Activated T-helper 17 cell treated with anti-CD3 and anti-CD28 coated beads, Interleukin-2, amount 50 U/mL, for 72 hours (primary cell): ENCODE measurements at places on chromosomes 5 and 9. TPM values are rescaled to one million over a fixed set of nuclear protein-coding genes. Genes with fewer than 3 reads are reported as not detected.

Gene ADCY2
- not detected for total RNA-seq

Gene STC2
- total RNA-seq = 4.3 TPM

Gene ANAPC2
- total RNA-seq = 50.6 TPM

Gene HOMER1
- 6.0 TPM for total RNA-seq

Gene RAPGEF6
- 57.6 TPM for total RNA-seq

Gene WNT8A
- total RNA-seq = not detected

Gene PRSS3
- not detected for total RNA-seq

Gene SEMA6A
- total RNA-seq = 0.50 TPM

Gene NRG2
- total RNA-seq = 0.48 TPM

Gene RNF183
- total RNA-seq = 1.9 TPM
